ENCODE measurements at places on chromosomes 3 and 15.

DNA sequence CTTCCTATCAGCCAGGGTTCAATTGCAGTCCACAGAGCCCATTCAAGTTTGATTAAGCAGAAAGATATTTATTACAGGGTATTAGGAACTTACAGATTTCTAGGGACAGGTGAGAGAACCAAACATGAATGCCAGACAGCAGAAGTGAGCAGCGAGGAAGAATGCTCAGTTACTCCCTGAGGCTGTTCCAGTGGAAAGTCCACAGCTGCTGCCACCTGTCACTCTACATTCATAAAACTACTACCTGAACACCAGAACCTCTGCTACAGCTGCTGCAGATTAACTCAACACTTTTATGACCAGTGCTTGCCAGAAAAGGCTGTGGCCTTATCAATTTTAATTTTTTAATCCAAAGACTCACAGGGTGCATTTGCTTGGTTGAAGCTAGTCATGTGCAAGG, 325.4 kb upstream of the ONECUT1 start:
- no peak for DNase-seq

GRCh38 chr3:162354356-162354755, 857.7 kb downstream of the OTOL1 start:
- DNase-seq = no peak

- no peak for DNase-seq
Observed at GRCh38 chr3:70471464-70472342, 159.3 kb upstream of the MDFIC2 start.

DNA sequence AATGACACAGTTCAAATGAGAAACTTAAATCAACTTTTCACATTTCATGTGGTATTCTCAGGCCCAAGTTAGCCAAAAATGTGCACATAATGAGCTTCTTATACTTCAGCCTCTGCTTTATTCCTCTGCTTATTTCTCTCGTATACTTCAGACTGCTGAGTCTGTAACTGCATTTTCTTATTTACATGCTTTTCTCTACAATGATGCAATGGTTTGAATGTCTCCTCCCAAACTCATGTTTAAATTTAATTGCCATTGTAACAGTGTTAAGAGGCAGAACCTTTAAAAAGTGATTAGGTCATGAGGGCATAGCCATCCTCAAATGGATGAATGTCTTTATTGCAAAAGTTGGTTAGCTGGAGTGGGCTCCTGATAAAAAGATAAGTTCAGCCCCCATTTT, 184.2 kb downstream of the SUCLG2 start:
- DNase-seq = no peak

GRCh38 chr3:182519569-182519968, 273.7 kb upstream of the ATP11B start:
- no peak for DNase-seq

GRCh38 chr3:18717598-18717997, 292.5 kb upstream of the SATB1 start:
- no peak for DNase-seq

Data from D721Med (cell line).